ENCODE measurements at places on chromosomes 16 and 17.

- DNase-seq, result no peak
These were observed 72.6 kb upstream of the RPL38 start for GRCh38 chr17:74130841-74131240.

DNA sequence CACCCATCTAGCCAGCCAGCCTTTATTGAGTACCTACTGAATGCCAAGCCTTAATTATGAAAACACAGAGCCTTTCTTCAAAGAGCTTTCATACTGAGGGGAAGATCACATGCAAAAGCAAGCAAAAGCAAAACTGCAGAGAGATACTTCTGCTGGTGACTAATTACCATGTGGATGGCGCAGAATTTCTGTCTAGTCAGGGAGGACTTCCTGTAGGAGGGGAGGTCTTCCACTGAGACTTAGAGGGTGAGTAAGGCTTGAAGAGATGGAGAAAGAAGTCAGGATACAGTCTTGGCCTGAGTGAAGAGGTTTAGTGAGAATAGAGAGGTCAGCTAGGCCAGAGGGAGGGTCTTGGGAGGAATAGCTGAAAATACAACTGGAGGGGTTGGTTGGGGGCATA is 53.9 kb upstream of the CCL2 start:
- no peak for DNase-seq

- DNase-seq, result no peak
These were observed 35.6 kb upstream of the MNT start for GRCh38 chr17:2436316-2436905.

- DNase-seq, result no peak
These were observed 18.6 kb downstream of the CPNE2 start for GRCh38 chr16:57110937-57111336.

DNA sequence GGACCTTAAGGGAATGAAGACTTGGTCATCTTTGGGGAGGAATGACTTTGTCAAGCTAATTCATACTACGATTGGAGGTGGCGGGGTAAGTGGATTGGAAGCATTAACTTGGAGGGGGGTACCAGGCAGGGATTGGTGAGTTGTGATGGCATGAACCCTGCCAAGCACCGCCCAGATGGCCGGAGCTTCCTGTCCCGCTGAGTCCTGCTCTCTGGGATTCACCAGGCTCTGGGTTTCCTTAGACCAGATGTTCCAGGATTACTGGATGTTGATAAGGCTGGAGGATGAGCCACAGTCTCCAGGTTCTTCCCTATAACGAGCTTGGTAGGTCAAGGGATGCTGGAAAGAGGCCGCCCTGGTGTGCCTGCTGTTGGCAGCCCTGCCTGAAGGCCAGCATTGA is 154.9 kb downstream of the SDK2 start:
- DNase-seq, result no peak

GRCh38 chr17:80516171-80516932 is 28.3 kb upstream of the RPTOR start:
- DNase-seq, result no peak

DNA sequence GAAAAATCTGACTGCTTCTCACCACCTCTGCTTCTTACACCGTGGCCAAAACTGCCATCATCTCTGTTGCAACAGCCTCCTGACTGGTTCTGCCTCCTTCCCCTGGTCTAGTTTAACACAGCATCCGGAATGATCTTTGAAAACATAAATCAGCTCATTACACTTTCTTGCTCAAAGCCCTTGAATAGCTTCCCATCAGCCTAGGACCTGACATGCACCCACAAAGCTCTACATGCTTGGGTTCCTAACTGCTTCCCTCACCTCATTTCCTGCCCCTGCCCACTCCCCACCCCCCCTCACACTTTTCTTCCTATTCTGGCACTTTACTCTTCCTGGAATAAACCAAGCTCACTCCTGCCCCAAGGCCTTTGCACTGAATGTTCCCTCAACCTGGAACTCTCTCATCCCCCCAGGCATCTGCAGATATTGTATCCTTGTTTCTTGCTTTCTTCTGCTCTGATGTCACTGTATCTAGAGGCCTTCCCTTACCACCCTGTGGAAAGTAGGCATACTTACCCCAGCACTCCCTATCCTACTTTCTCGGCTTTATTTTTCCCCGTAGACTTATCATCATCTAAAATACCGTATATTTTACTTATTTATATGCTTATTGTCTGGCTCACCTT is 112.4 kb downstream of the FTO start:
- no peak for DNase-seq

DNA sequence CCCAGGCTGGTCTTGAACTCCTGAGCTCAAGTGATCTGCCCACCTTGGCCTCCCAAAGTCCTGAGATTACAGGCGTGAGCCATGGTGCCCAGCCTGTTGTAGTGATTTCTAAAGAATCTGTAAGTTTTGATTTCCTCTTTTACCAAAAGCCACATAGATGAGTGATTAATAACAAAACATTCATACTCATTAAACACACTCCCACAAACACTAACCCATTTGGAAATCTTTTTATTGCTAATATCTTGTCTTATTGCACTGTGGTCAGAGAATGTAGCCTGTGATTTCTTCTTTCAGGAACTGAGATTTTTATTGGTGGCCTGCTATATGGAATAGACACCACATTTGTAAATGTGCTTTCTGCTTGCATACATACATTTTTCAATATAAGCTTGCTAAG is 31.6 kb downstream of the MYH10 start:
- DNase-seq, result no peak

DNA sequence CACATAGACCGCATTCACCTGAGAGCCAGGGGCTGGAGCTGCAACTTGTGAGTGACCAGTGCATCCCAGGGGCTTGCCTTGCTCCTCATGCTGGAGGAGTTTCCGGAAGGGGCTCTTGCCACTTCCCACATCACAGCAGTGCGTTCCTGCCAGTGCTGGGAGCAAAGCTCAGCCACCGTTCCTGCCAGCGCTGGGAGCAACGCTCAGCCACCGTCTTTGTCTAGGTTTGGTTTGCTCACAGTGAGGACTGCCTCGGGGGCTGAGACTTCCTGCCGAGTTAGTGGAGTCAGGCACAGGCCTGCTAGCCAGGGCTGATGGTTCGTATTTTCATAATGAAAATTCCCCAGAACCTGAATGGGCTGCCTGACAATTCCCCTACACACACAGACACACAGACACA is 5.4 kb upstream of the CHRNE start:
- DNase-seq, result no peak

GRCh38 chr16:73052576-73052975 is 4.6 kb upstream of the ZFHX3 start:
- DNase-seq, result no peak

DNA sequence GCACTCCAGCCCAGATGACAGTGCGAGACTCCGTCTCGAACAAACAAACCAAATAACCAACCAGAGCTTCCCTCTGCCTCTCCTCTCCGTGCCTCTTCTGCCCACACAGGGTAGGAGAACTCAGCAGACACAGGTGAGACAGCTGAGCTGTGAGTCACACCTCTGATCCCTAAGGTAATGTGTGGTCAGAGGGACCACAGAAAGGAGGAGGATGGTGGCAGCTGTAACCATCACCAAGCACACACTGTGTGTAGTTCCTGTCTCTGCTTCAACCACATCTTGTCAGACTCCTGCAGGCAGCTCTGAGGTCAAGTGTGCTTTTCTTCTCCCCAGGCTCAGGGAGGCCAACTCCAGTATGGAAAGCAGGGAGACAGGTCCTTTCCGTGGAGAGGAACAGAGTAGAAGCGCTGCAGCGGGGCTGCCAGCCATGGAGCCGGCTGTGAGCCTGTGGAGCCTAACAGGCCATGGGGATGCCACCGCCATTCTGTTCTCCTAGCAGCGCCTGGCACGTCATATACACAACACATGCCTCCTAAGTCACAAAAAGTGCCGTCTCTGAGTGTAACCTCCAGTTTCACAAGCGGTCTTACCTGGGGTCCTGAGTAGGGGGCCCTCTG is 7.1 kb downstream of the NUDT16L1 start:
- no peak for DNase-seq

DNA sequence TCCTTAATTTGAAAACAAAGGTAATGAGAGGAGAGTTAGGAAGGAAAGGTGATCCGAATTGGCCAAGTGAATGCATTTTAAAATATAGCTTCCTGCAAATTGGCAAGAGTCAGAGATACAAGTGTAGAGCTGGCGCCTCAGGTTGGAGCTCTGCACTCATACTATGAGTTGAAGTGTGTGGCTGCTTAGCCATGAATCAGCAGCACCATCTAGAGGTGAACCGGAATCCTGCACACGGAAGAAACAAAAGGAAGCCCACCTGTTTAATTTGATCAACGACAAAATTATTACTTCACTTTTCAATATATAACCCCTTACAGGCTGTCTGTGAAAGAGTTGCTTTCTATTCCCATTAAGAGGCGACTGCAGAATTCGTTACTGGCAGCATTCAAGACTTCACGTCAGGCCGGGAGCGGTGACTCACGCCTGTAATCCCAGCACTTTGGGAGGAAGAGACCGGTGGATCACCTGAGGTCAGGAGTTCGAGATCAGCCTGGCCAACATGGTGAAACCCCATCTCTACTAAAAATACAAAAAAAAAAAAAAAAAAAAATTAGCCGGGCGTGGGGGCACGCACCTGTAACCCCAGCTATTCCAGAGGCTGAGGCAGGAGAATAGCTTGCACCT is 1253.7 kb upstream of the CDH8 start:
- peak; percentile 36 for DNase-seq

DNA sequence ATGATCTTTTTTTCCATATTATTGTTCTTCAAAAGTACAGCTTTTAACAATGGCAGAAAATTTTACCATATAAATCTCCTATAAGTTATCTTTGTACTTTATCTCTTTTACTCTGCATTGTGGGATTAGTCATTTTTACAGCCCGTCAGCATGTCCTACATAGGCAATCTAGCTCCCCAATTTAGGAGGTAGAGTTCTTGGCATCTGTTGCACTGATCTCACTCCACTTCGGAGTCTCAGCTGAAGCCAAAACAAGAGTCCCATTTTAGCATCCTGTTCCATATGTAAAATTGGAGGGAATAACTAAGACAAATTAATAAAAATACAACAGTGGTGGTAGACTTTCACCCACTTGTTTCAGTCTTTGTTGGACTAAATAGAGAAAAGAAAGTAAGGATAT is 31.1 kb upstream of the PRSS54 start:
- no peak for DNase-seq

DNA sequence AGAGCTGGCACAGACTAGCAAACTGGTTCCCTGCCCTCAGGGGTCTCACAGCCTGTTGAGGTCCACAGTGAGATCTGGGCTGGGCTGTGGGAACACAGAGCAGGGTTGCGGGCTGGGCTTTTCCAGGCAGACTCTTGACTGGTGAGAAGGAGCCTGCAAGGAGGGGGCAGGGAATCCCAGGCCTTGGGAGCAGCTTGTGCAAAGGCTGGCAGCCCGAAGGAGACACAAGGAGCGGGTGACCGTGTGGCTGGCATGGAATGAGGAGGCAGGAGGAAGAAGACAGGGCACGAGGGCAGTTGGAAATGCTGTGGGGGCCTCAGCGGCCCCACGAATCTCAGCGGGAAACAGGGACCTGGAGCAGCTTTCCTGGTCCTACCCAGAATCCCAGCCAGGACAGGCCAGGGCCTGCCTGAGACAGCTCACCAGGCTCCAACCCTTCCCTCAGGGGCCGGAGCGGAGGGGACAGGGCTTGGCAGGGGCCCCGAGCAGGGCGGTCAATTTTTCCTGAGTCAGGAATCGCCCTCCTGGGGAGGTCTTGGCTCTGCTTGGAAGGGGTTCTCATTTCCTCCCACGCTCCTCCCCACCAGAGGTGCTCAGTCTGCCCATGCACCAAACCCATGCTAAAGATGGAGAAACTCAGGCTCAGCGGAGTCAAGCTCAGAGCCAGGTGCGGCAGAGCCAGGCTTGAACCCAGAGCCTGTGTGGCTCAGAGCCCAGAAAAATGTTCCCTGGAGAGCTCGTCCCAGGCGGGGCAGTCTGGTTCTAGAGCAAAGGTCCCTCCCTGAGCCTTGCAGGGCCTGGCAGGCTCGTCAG is 9.2 kb upstream of the SNN start:
- DNase-seq, result no peak

DNA sequence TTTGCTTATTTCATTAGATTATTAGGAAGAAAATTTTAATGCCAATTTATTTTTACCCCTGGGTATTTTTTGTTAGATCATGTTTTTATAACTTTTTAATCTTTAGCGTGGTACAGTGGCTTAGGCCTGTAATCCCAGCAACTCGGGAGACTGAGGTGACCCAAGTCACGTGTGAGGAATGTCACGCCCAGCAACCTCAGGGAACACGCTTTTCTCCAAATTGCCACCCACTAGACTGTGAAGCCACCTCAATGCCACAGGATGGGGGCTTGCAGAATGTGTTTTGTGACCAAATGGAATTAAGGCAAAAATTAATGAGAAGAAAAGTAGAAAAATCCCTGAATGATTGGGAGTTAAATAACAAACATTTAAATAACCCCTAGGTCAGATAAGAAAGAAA is 141.8 kb downstream of the LAT start:
- DNase-seq, result peak; percentile 40

GRCh38 chr17:81741049-81741593 is 29.0 kb downstream of the SLC25A10 start:
- no peak for DNase-seq

GRCh38 chr17:43655693-43656255 is 5.9 kb downstream of the MEOX1 start:
- no peak for DNase-seq

- no peak for DNase-seq
These were observed 802 bp downstream of the CYLD start for GRCh38 chr16:50742576-50743200.

- DNase-seq, result no peak
These were observed 6.4 kb downstream of the PFAS start for GRCh38 chr17:8255499-8255898.

- no peak for DNase-seq
These were observed 13.3 kb downstream of the SLC16A3 start for GRCh38 chr17:82241926-82242697.

DNA sequence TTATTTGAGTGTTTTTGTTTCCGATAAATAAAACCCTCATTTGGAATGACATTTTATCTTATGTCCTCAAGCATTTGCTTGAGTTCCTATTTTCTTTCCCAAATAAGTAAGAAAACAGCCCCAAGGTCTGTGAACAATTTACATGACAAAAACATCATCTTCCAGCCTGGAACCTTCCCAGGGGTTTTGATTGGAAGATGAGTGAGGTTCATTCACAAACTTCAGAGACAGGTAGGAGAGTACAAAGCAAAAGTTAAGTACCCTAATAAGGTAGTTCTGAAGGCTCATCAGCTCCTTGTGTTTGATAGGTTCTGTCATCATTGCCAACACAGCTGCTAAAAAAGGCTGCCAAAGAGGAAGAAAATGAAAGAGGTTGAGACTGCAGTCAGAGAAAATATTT is 772.8 kb downstream of the CDH8 start:
- DNase-seq, result no peak

DNA sequence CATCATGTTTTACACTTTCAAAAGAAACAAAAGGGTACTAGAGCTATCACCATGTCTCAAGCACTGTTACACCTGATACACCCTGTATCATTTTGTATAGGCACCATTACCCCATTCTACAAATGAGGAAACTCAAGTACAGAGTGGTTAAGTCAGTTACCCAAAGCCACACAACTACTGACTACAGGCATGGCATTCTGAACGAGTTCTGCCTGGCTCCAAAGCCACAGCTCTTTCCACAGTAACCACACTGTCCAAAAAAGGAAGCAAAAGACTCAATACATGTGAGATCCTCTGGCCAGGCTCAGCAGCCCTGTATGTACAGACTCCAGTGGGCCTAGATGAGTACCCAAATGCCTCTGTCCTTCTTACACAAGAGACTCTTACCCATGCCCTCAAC is 4.7 kb downstream of the DYNC1LI2 start:
- no peak for DNase-seq

- DNase-seq, result peak; percentile 54
These were observed 19.5 kb downstream of the CD7 start for GRCh38 chr17:82297714-82298537.

All from posterior cingulate gyrus (tissue), 11 donors.